ENCODE measurements at places on chromosomes 5 and 9.

DNA sequence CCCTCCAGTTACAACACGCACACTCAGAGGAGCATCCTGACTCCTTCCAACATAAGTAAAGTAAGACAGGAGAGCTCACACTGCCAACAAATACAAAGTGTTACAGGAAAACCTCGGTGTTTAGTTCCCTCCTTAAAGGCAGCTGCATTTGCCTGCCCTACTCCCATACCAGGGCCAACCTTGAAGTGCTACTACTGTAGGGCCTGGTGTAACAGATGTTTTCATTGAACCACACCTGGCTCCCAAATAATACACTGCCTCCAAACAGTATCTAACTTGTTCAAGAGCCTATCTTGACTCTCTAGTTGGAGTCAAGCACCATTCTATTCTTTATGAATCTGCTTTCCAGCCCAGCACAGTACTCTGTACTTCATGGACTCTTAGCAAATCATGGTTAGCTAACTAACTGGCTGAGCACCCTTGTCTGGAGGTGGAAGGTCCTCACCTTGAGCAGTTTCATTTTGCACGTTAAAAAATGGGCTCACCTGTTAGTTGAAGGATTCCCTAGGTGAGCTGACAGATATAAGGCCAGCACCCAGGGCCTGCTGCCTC lies 34.6 kb downstream of the TTC39B start:
- DNase-seq, result no peak

- DNase-seq, result no peak
Observed at GRCh38 chr5:154589511-154589910, 111.5 kb upstream of the HAND1 start.

- no peak for DNase-seq
Observed at GRCh38 chr5:149617760-149618306, 36.5 kb downstream of the ARHGEF37 start.

DNA sequence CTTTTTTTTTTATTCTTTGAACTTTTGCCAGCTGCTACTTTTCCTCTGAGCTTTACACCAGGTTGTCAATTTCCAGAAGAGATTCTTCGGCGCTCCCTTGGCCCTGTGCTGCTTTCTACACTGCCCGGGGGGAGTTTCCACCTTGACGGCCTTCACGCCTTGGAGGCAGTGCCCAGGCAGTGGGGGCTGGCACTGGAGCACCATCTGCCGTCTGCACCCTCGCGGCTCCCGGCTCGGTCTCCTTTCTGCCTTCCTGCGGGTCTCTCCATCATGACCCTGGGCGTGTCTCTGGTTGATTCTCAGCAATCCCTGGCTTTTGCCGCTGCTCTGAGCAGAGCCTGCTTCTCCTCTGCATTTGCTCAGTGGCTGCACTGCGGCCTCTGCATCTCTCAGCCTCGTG lies 2.9 kb downstream of the SLC6A18 start:
- DNase-seq, result no peak

DNA sequence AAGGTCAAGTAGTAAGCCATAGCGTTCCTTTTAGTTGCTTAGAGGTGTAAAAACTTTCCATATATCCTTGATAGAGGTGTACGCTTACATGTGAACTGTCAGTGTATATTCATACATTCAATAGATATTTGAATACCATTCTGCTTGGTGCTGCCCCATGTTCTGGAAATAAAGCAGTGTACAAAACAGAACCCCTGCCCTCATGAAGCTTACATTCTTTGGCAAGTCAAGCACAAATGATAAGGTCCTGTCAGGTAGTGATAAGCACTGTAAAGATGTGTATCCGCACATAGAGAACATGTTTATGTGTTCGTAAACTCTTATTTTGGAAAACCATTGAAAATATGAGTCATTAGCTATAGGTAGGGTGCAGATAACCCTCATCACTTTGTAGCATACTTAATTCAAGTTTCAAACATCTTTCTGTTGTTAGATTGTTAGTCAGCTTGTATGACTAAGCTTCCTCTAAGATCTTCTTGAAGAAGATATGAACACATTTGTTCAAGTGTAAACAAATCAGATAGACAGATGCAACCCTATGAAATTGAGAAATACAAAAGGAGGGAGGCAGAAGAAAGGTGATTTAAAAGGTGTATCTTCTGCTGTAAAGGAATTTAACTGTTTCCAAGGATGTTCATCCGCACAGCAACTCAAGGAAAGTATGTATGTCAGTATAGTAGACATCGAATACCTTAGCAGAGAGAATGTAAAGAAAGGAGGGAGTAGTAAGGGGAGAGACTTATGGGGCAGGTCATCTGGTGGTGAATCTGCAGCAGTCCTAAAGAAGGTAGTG lies 1.6 kb downstream of the GTF3C4 start:
- no peak for DNase-seq

GRCh38 chr5:159449925-159450324 lies 119.6 kb upstream of the IL12B start:
- DNase-seq, result no peak

DNA sequence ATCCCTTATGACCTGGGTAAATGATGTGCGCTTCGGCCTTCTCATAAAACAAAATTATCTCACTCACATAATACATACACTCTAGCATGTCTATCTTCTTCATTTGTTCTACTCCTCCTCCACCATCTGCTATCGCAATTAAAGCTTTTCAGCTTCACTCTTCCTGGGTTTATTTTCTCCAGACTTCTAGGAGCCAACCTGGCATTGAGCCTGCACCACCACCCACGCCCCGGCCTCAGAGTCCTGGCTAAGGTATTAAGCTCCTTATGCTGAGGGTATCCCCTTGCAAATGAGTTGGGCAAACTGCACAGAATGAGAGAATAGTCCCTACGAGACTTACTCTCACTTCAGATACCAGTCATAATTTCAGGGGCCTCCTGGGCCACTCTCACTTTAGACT lies 236.1 kb upstream of the CDH12 start:
- no peak for DNase-seq

DNA sequence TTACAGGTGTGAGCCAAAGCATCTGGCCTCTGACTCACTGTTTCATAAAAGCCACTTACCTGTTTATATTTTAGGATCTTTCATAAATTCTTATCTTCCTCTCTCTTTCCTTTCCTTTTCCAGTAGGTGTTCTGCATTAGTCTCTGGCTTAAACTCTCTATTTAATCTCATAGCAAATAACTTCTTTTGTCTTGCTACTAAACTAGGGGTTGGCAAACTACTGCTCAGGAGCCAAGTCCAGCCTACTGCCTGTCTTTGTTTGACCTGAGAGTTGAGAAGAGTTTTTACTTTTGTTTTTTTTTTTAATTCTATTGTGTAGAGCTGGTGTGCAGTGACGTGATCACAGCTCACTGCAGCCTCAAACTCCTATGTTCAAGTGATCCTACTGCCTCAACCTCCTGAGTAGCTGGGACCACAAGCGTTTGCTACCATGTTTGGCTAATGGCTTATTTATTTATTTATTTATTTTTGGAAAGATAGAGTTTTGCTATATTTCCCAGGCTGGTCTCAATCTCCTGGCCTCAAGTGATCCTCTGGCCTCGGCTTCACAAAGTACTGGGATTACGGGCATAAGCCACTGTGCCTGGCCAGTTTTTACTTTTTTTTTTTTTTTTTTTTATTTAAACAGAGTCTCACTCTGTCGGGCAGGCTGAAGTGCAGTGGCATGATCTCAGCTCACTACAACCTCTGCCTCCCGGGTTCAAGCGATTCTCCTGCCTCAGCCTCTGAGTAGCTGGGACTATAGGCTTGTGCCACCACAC lies 5.4 kb upstream of the NDFIP1 start:
- no peak for DNase-seq

DNA sequence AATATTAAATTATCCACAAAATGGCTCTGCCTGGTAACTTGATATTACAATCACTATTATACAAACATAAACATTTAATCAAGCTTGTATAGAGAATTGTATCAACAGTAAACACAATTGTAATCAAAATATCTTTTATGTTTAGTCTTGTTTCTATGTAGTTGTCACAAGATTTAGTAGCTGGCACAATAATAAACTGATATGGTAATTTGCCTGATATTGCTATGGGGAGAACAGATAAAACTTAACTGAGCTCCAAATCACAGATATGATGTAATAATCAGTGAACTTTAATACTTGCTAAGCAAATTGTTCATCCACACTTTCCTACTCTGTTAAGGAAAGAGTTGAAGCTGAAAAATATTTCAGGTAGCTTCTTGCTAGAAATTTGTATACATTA lies 189.8 kb downstream of the MPDZ start:
- DNase-seq, result no peak

GRCh38 chr5:19802686-19803085 lies 185.3 kb downstream of the CDH18 start:
- DNase-seq, result no peak

DNA sequence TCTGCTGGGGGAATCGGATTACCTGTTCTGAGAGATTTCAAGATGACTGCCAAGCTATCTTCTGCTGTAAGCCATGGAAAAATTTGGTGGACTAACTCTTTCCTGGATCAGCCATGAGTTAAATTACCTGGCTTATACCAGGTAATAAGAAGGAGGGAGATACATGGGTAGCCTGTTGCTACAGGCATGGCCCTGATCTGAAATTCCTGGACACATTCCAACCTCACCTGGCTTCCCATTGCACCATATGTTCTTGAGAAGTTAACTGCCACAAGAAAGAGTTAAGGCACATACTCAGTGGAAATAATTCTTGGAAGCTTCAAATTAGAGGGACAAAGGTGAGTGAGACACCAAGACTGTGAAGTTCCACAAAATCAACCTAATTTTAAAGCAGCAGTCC lies 371.3 kb downstream of the ACTL7B start:
- no peak for DNase-seq

DNA sequence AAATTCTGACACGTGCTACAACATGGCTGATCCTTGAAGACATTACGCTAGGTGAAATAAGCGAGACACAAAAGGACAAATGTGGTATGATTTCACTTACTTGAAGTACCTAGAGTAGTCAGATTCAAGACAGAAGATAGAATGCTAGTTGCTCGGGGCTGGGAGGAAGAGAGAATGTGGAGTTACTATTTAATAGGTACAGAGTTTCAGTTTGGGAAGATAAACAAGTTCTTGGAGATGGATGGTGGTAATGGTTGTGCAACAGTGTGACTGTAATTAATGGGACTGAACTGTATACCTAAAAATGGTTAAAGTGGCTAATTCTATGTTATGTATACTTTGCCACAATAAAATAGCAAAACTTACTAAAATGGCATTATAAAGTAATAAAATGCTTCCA lies 34.4 kb downstream of the PAM start:
- DNase-seq, result no peak

GRCh38 chr5:148491793-148492184 lies 108.0 kb downstream of the FBXO38 start:
- no peak for DNase-seq

- DNase-seq, result no peak
Observed at GRCh38 chr5:195401-196160, 4.3 kb downstream of the LRRC14B start.

- no peak for DNase-seq
Observed at GRCh38 chr5:59067956-59068656, 485.2 kb downstream of the RAB3C start.

DNA sequence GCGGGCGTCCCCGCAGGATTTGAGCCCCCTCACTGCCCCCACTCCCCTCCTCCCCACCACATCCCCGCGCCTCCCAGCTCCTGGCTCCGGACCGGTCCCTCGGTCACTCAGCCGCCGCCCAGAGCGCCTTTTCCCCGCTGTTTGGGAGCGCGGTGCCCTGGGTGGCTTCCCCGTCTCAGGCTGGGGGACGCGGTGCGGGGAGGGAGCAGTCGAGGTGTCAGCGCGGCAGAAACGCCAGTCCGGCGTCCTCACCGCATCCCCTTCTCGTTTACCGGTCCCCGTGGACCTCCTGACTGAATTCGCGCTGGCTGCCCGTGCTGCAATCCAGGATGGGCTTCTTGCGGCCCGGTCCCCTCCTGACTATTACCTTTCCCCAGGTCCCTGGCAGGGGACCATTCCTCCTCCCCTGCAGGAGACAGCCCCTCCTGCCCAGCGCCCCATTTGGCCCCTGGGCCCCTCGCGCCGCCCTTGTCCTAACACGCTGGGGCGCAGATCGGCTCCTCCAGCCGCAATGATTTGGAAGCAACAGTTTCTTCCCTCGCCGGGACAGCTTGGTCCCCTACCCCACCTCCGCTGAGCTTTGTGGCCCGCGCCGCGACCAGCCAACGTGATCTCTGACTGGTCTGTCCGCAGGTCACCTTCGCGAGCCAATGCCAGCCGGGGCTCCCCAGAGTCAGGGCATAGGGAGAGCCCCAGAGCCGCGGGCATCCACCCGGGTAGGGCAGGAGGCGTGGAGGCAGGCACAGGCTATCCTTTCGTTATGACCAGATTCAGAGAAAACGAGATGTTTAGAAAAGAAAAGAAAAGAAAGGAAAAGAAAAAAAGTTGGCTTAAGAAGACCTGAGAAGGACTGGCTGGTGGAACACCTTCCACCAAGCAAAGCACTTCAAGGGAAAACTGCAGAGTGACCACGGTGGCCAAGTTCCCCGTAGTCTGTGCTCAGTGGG lies 1.2 kb downstream of the ANKRD33B start:
- DNase-seq, result no peak

GRCh38 chr5:38479315-38479904 lies 77.0 kb downstream of the LIFR start:
- no peak for DNase-seq

GRCh38 chr5:137838976-137839375 lies 28.7 kb upstream of the MYOT start:
- no peak for DNase-seq

GRCh38 chr5:178416919-178417318 lies 173.3 kb downstream of the COL23A1 start:
- DNase-seq, result no peak

- no peak for DNase-seq
Observed at GRCh38 chr5:177122566-177122965, 11.0 kb upstream of the NSD1 start.

- no peak for DNase-seq
Observed at GRCh38 chr9:114677418-114677817, 4.6 kb downstream of the TEX48 start.

DNA sequence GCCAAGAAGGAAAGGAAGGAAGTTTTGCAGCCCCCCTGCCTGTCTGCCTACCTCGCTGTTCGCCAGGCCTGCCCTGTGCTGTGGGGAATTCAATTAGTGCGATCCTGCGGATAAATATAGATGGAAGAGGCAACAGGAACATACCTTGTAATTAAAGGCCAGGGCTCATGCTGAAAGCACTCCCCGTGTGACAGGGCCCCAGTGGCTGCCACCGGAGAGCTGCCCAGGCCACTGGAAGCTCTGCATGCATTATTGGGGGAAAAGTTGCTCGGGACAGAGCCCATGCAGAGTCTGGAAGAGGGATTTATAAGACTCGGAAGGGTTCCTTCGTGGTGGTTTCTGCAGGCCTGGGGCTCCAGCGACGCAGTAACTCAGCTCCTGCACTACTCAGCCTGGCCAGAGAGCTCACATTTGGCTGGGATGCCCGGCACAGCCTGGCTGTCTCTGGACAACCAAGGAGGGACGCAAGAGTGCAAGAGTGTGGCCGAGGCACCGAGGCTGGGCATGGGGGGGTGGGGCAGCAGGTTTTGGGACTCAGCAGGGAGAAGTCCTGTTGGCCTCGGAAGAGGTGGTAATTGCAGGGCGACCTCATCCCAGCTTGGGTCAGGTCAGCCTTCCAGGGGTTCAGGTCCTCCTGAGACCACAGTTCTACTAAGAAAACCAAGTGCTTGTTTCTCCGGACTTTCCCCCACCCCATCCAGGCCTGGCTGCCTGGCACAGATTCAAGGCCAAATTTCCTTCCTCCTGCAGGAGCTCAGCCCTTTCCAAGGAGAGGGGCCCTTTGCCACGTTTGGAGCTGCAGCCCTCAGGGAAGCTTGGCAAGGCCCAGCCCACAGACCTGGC lies 68.1 kb upstream of the GGTA1 start:
- no peak for DNase-seq
